Muscle of leg (tissue), 16 donors: ENCODE measurements at places on chromosomes 2 and 18. TPM values are rescaled to one million over a fixed set of nuclear protein-coding genes. Genes with fewer than 3 reads are reported as not detected.

DNA sequence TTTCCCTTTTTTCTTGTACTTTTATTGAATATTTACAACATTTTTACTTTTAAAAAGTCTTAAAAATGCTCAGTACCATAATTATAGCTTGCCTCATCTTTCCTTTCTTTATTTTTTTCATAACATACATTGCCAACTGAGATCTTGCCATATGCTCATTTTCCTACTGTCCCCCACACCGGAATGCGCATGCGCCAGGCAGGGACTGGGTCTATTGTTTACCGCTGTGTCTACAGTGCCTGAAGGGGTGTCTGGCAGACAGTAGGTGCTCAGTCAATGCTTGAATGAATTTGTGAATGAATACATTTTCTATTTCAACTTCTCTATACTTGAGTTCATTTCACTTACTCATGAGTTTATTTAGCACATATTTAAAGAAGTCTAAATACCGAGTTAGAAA is 158.0 kb downstream of the CYP26B1 start:
- no peaks in the 10 kb centered on the region for H3K27me3 ChIP-seq
- H3K4me1 ChIP-seq: no peaks in the 10 kb centered on the region
- no peaks in the 10 kb centered on the region for H3K36me3 ChIP-seq
- H3K4me3 ChIP-seq: no peak overlapping the region

GRCh38 chr2:128086244-128086643 is 4.8 kb upstream of the UGGT1 start:
- H3K4me1 ChIP-seq: no peaks in the 10 kb centered on the region
- no peak for DNase-seq
- H3K36me3 ChIP-seq: no peaks in the 10 kb centered on the region
- H3K27ac ChIP-seq: no peak overlapping the region
- H3K27me3 ChIP-seq: no peaks in the 10 kb centered on the region

GRCh38 chr2:119512946-119513345 is 11.3 kb downstream of the SCTR start:
- no peaks in the 10 kb centered on the region for H3K4me1 ChIP-seq
- no peak for DNase-seq
- no peak overlapping the region for H3K27ac ChIP-seq
- no peaks in the 10 kb centered on the region for H3K27me3 ChIP-seq
- no peak overlapping the region for H3K4me3 ChIP-seq

DNA sequence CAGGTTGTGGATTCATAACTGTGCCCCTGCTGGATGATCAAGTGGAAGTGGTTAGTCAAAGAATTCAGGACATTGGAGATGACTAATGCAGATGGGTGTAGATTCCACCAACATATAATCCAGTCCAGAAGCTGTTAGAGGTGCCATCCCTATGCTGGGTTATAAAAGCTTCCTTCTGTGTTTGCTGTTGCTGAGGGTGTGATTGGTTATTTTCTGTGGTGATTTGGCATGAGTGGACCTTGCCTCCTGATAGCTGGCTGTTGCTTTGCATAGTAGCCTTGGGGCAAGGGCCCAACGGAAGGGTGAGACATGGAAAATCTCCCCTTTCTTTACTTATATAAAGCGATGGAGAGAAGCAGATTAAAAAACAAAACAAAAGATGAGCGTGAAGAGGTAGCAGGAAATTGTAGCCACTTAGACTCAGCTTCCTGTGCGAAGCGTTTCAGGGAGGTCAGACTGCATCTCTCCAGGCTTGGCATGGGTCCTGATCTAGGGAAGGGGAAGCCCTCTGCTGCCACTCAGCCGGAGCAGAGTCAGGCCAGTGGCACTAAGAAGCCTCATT is 190.4 kb downstream of the FMNL2 start:
- no peaks in the 10 kb centered on the region for H3K36me3 ChIP-seq
- H3K4me3 ChIP-seq: no peak overlapping the region
- H3K4me1 ChIP-seq: no peaks in the 10 kb centered on the region
- no peak for DNase-seq

- no peak overlapping the region for H3K27ac ChIP-seq
- H3K27me3 ChIP-seq: no peaks in the 10 kb centered on the region
- no peaks in the 10 kb centered on the region for H3K4me1 ChIP-seq
- no peak overlapping the region for H3K4me3 ChIP-seq
- DNase-seq: no peak
Measured at GRCh38 chr18:42275138-42275535, 320.1 kb downstream of the PIK3C3 start.

GRCh38 chr2:239831001-239831731 is 194.0 kb downstream of the NDUFA10 start:
- H3K27ac ChIP-seq: peak overlapping the region; percentile 60
- no peaks in the 10 kb centered on the region for H3K36me3 ChIP-seq
- peaks cover 7% of the 10 kb centered on the region for H3K27me3 ChIP-seq
- DNase-seq: peak; percentile 55
- peaks cover 33% of the 10 kb centered on the region for H3K4me1 ChIP-seq
- H3K4me3 ChIP-seq: no peak overlapping the region

Gene GCG
- 16.6 TPM for total RNA-seq

DNA sequence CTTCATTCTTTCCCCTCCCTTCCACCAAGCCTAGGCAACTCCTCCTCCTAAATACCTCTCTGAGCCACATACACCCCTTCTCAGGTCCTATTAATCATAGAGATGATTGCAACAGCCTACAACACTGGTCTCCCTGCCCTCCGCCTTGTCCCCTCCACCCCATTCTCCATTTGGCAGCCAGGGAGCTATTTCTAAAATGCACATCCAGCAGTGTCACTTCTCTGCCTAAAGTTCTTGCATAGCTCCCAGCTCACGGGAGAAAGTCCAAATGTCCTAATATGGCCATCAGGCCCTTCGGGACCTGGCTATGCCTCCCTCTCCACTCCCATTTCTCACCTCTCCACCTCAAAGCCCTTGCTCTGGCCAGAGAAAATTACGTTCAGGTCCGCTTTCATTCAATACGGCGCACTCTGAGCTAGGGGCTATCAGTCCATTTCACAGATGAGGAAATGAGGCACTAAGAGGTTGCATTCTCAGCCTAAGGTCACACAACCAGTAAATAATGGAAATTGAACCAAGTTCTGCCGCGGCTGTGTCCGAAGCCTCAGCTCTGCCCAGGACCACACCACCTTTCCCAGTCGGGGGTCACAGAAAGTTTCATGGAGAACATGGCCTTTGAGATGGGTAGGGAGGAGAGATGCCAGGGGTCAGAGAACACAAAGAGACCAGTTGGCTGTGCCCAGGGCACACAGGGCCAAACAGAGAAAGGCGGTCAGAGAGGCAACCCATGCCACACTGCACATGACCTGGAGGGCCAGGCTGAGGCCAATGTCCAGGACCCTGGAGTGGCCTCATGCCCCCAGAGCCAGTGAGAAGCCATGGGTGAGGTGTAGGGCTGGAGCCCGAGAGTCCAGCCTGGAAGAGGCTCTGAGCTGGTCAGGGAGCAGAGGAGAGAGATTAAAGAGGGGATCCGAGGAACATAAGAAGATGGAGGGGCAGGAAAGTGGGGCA is 72.8 kb downstream of the TNS1 start:
- H3K27me3 ChIP-seq: no peaks in the 10 kb centered on the region
- no peak for DNase-seq
- H3K27ac ChIP-seq: peak overlapping the region; percentile 17
- peaks cover 74% of the 10 kb centered on the region for H3K4me1 ChIP-seq
- H3K4me3 ChIP-seq: no peak overlapping the region

- no peak for DNase-seq
- peaks cover 17% of the 10 kb centered on the region for H3K4me1 ChIP-seq
- H3K27me3 ChIP-seq: no peaks in the 10 kb centered on the region
- H3K27ac ChIP-seq: no peak overlapping the region
- H3K4me3 ChIP-seq: no peak overlapping the region
- no peaks in the 10 kb centered on the region for H3K36me3 ChIP-seq
Measured at GRCh38 chr2:54952978-54953456, 97.2 kb downstream of the RTN4 start.

DNA sequence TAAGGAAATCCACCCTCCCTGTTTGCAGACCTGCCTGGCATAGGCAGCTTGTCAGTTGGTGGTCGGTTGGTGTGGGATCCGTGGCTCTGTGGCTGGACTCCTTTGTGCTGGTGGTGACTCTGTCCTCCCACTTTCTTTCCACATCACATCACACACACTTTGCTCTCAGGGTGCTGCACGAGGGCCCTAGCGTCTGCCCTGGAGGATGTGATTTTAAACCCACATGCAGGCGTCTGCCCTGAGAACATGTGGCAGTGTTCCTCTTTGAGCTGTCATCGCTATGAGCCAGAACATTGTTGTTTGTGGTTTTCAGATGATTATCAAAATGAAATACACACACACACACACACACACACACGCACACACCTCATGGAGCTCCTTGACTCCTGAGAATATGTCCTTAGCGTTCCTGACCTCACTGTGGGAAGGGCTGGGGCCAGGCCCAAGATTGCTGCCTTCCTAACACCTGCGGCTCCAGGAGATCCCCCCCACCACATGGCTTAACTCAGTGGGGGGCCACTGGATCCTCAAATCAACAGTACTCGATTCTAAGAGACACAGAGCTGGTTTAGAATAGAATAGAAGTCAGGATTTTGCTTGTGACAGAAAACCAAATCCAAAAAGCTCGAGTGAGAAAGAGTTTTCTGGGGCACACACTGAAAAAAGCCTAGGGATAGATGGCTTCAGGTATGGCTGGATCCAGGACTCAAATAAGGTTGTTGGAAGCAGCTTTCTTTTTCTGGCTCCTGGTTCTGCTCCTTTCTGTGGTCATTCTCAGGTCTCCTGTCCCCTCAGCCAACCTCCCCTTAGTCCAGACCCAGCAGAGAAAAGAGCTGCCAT is 54.8 kb downstream of the RTP5 start:
- DNase-seq: no peak
- H3K36me3 ChIP-seq: no peaks in the 10 kb centered on the region
- no peaks in the 10 kb centered on the region for H3K27me3 ChIP-seq

DNA sequence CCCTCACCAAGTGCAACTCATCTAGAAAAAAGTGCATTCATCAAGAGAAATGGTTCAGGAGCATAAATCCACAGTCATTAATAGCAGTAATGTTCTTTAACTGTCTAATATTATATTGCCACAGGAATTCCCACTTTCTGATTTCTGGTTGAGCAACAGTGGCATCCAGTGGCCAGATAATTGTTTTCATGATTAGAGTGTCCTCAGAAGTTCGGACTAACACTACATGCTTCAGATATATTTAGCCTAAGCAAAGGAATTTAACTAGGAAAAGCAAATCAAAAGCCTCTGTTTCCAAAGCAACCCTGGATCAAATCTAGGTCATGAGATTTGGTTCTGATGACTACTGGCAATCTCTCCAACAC is 9.8 kb upstream of the ERBB4 start:
- H3K27me3 ChIP-seq: no peaks in the 10 kb centered on the region
- no peaks in the 10 kb centered on the region for H3K4me1 ChIP-seq
- no peak overlapping the region for H3K27ac ChIP-seq
- no peaks in the 10 kb centered on the region for H3K36me3 ChIP-seq
- H3K4me3 ChIP-seq: no peak overlapping the region

Gene IL37
- total RNA-seq: not detected

GRCh38 chr18:36428431-36429029 is 131.0 kb downstream of the FHOD3 start:
- no peak for DNase-seq
- H3K4me1 ChIP-seq: peaks cover 8% of the 10 kb centered on the region
- no peak overlapping the region for H3K27ac ChIP-seq
- H3K27me3 ChIP-seq: no peaks in the 10 kb centered on the region

DNA sequence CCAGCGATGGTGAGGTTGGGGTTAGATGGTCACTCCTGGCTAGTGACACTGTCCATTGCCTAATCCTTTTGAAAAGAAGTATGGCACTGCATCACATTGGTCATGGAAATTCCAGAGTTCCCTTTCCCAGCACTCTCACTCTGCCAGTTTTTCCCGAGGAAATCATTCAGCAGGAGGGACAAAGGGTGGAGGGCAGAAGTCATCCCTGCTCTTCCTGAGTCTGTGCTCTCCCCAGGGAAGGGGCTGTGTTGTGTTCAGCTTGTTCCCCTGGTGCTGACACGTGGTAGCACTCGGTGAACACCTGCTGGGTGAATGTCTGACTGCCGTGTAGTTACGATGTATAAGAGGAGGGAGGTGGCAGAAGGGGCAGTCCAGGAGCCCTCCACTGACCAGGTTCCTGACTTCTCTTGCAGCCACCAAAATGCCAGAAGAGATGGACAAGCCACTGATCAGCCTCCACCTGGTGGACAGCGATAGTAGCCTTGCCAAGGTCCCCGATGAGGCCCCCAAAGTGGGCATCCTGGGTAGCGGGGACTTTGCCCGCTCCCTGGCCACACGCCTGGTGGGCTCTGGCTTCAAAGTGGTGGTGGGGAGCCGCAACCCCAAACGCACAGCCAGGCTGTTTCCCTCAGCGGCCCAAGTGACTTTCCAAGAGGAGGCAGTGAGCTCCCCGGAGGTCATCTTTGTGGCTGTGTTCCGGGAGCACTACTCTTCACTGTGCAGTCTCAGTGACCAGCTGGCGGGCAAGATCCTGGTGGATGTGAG is 21.6 kb downstream of the STEAP3 start:
- H3K27ac ChIP-seq: no peak overlapping the region
- no peak overlapping the region for H3K4me3 ChIP-seq
- H3K36me3 ChIP-seq: peaks cover 3% of the 10 kb centered on the region

Gene AQP12B
- not detected for total RNA-seq

GRCh38 chr2:10345813-10346212 is 43.1 kb downstream of the HPCAL1 start:
- H3K4me1 ChIP-seq: peaks cover 22% of the 10 kb centered on the region
- no peak for DNase-seq
- no peaks in the 10 kb centered on the region for H3K36me3 ChIP-seq
- H3K27me3 ChIP-seq: no peaks in the 10 kb centered on the region
- no peak overlapping the region for H3K27ac ChIP-seq
- no peak overlapping the region for H3K4me3 ChIP-seq

Gene ECEL1
- 0.31 TPM for total RNA-seq

DNA sequence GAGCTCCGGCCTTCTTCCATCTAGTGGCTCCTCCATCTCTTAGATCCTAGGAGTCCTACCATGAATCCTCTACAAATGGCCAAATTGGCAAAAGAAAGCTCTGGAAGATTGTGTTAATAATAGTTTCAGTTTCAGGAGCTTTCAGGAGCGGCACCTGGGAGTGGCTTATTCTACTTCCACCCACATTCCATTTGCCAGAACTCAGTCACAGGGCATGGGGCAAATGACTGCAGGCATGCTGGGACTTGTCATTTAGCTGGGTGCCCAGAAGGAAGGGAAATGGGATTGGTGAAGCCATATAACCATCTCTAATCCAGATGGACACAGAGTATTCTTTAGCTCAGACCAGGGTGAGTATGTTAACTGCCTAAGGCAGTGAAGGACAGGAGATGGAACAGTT is 3.6 kb upstream of the LRATD1 start:
- H3K27me3 ChIP-seq: peaks cover 20% of the 10 kb centered on the region
- no peak overlapping the region for H3K4me3 ChIP-seq
- DNase-seq: no peak
- peaks cover 16% of the 10 kb centered on the region for H3K4me1 ChIP-seq

- no peak overlapping the region for H3K4me3 ChIP-seq
- no peaks in the 10 kb centered on the region for H3K27me3 ChIP-seq
- no peaks in the 10 kb centered on the region for H3K36me3 ChIP-seq
- DNase-seq: no peak
- no peaks in the 10 kb centered on the region for H3K4me1 ChIP-seq
Measured at GRCh38 chr2:182229297-182229696, 197.5 kb downstream of the PDE1A start.
